ENCODE measurements at places on chromosomes 12 and 14. TPM values are rescaled to one million over a fixed set of nuclear protein-coding genes. Genes with fewer than 3 reads are reported as not detected.

- no peak for DNase-seq
Observed at GRCh38 chr12:132285991-132286681, 43.3 kb downstream of the GALNT9 start.

- DNase-seq: no peak
Observed at GRCh38 chr12:122614839-122615238, 87.8 kb downstream of the KNTC1 start.

DNA sequence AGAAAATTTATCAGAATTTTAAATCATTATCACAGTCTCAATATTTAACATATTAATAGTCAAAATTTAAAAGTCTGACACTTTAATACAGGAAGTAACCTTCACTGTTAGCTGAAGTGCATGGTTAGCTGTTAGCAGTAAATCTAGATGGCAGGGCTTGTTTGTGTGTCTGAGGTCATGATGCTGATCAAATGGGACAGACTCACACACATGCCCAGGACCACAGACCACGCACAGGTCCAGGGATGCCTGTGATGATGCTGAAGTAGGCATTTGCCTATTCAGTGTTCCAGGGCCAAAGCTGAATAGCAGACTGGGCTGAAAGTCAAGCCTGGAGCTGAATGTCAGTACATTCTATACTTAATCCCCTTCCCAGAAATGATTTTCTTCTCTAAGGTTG, 20.5 kb downstream of the FNTB start:
- DNase-seq: no peak

- no peak for DNase-seq
Observed at GRCh38 chr12:26696613-26697092, 136.3 kb downstream of the ITPR2 start.

GRCh38 chr12:93836620-93837260, 159.6 kb downstream of the CRADD start:
- DNase-seq: no peak

Gene TAS2R42
- not detected for total RNA-seq

DNA sequence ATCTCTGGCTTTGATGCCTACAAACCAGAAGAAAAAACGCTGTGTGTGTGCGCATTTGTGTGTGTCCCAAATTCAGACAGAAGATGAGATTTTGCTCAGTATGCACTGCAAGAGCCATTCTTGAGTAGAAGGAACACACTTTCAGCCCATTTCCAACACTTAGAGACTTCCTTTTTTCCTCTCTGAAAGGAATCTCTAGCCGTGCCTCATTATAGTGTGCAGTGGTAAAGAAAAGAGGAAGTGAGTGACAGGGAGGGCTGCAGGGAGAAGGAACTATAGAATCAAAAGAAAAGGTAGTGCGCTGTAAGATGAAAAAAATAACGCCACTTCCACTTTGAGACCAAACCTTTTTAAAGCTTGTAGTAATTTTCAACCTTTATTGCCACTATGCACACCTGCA, 1400.9 kb upstream of the FLRT2 start:
- DNase-seq: no peak

DNA sequence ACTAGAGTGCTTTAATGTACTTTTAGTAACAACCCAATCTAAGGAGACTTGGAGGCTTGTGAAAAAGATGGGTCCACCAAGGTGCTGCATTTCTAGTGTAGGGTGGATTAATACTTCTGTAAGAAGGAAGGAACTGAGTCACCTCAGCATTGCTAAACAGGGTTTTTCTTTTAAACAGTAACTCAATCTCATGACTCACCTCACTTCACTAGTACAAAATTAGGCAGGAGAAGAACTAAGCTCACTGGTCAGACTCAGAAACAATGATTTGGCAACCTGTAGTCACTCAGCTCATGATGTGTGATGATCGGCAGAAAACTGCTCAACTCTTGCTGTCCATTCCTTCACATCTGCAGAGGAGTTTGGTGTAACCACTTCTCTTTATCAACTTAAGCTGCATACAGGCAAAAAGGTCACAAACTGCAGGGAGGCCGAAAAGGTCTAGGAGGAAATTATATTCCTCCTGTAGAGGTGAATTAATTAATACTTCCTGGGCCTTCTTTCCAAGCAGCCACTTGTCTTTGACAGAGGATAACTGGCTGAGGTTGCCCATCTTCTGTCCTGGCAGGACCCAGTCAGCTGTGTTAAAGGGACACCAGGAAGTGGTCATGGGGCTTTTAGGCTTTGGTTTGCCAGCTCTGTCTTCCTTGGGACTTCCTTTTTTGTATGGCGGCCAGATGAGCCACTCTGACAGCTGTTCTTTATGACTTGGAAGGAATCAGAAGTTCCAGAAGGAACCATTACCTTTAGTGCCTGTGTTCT, 466.9 kb downstream of the FUT8 start:
- no peak for DNase-seq

DNA sequence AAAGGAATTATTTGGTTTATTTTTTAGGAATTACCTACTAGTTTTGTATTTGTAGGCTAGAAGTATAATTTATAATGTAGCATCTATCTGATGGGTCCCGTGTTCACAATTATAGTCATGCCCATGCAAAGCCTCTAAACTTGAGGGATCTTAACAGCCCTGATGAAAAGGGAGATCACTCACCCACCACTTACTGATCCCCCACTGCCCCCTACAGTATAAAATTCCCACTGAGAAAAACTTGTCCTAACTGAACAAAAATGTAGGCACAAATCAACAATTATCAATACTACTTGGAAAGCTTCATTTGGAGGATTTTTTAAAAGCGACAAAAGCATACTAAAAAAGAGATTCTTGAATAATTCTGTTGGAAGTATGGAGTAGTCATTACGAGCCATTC, 21.0 kb downstream of the WIF1 start:
- no peak for DNase-seq

DNA sequence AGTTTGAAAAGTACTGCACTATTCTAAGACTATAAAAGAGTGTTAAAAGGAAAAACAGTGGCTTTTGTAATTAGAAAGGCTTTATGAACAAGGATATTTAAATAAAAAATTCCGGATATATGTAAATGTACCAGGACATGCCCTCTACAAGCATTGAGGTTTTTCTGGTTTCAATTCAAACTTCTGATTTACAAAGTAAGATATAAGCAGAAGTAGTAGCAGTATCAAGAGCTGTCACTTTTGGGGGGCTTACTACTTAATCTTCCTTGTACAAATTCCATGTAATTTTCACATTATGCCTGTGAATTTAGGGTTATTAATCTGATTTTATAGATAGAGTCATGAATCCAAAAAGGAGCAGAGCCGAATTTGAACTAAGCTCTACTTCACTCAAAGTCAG, 170.3 kb upstream of the ATP2B1 start:
- DNase-seq: no peak

DNA sequence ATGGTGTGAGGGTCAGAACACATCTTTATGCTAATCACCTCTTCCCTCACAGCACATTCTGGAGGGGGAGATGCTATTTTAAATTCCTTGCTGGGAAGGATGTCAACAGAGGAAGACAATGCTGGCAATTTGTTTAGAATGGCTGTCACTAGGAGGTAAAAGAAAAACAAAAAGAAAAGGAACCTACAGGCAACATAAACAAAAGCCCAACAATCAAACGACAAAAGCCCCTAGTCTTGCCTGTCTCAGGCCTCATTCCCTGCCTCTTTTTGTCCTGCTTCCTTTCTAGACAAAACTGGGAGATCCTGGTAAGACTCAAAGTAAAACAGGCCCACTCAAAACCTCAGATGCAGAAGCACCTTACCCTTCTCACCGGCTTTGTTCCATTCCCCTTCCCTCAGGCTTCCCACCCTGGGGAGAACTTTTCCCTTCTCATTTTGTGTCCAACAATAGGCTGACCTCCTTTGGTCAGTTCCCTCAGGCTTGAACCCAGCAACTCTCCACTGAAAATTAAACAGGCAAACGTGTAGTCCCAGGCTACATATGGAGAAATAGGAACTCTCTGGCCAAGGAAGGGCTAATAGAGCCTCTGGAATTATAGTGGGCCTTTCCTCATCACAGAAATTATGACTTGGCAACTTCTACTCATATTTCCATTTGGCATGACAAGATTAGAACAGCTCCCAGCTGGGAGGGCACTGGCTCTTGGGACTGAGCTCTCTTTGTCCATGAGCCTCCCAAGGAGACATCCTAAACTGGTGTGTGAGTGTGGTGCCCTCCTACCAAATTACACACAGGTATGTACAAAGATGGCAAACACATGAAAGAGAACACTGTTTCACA, 193.0 kb downstream of the MON2 start:
- DNase-seq: no peak

DNA sequence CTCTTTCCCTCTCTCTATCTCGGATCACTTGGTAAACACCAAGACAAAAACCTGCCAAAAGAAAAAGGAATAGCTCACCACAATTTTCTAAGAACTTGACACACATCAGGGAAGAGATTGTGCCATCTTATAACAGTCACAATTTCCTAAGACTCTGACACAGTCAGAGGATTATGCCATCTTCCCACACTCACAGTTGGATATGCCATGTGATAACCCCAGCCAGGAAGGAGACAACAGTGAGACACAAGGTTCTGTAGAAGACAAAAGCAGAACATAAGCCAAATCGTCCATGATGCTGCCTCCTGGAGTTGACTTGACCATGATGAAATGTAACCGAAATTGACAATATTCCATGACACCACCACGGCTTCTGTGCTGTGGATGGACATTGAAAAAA, 2.8 kb upstream of the CLEC9A start:
- no peak for DNase-seq

- no peak for DNase-seq
Observed at GRCh38 chr12:46875095-46875494, 49.3 kb upstream of the SLC38A4 start.

Gene PSMB5
- 194 TPM for total RNA-seq

GRCh38 chr14:103492156-103492925, 30.3 kb downstream of the CKB start:
- no peak for DNase-seq

DNA sequence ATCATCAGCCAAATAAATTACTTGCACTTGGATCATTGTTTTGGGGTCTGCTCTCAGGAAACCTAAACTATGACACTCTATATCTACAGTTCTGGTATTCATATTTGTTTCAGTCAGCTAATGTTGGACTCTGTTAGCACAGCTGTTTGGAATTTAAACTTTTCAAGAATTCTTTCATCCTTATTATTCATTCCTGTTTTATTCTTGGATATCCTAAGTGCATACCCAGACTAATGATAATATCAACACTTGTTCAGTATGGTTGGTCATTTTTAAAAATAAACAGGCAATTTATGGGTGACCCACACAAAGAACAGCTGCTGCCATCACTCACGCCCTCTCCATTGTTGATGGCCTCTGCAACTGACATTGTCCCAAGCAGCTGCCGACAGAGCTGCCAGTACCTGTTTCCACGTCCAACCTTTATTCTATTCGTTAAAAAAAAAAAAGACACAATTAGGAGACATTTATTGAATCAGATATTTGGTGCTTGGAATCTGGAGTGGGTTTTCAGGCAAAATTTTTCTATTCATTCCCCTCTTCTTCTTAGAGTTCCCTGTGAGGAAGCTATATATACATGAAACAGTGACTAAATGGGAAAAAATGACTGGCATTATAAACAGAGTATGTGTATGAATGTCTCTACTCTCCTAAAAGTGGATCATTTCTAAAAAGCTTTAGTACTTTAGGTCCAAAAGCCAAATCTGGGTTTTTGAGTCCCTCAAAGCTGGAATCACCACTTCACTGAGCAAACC, 252.1 kb upstream of the NAV3 start:
- no peak for DNase-seq

DNA sequence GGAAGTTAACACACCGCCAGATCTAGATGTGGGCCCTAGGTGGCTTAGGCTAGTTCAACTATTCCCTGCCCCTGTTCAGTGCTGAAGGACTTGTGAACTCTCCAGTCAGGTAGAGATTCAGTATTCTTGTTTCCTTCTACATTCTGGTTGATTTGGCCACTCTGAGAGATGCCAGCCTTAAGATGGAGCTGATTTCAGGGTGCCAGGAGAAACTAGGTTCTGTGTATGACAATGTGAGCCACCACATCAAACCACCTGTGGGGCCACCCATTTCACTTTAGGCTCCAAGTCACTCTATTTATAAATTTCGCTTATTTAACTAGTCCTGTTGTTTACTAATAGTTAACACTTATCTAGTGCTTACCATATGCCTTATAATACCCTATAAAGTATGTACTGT, 26.0 kb downstream of the FRMD6 start:
- DNase-seq: no peak

Gene DACT1
- total RNA-seq: 203 TPM

Gene COA8
- 38.3 TPM for total RNA-seq

DNA sequence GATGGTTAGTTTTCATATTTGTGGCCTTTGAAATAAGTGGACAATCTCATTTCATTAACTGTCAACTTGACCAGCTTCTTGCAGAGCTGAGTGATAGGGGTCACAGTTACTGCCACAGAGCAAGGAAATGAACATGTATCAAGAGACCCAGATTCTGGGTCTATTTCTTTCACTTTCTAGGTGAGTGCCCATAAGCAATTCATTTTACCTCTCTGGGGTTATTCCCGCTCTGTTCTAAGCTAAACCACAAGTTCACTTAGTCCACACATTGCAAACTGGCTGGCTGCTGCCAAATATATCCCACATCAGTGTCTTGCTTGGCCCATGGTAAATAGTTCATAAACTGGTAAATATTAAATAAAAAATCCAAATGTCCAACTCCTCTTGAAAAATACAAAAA, 29.9 kb downstream of the GPHB5 start:
- no peak for DNase-seq

Gene FAM186B
- total RNA-seq: 0.41 TPM

GRCh38 chr12:27838543-27839185, 58.6 kb upstream of the MANSC4 start:
- DNase-seq: no peak

GRCh38 chr12:5390174-5390799, 41.6 kb upstream of the NTF3 start:
- no peak for DNase-seq

Gene CLEC2A
- not detected for total RNA-seq

Gene NTN4
- 60.3 TPM for total RNA-seq

Gene KRT78
- not detected for total RNA-seq

DNA sequence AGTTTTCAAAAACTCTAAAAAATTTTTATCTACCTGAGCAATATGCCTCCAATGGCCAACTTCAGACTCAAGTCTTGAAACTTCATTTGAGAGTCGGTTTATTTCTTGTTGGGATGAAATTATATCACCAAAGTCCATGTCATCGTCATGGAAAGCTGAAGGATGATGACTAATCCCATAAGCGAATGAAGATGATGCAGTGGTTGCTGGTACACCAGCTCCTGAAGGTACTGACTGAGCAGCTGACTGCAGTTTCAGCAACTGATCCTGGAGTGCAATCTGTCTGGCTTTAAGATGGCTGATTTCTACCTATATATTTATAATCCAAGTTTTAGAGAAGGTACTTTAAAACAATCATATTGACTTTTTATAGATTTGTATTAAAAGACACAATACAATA, 18.3 kb downstream of the TRIP11 start:
- DNase-seq: no peak

Gene NR4A1
- 5.3 TPM for total RNA-seq
